ENCODE measurements at places on chromosomes 16 and 17.

DNA sequence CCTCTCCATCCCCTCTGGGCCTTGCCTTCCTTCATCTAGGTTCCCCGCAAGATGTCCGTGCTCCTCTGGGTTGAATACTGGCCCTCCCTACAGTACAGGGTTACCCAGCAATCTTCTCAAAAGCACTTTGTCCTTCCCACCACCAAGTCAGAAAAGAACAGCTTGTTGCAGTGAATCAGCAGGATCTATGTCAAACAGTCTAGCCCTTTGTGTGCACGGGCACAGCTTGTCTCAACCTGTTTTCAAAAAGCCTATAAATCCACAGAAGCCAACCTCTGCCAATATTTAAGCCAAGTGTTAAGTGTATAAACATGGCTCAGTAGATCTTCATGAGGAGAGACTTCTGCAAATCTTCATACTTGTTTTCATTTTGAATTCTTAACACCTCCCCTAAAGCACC is 25.2 kb downstream of the C17orf67 start:
- no peak for DNase-seq

GRCh38 chr17:5439446-5439764 is 450 bp upstream of the C1QBP start:
- DNase-seq = no peak

GRCh38 chr16:35510701-35511100 is 2051.3 kb downstream of the TP53TG3F start:
- DNase-seq = no peak

- no peak for DNase-seq
Observed at GRCh38 chr16:81175325-81175891, 63.1 kb upstream of the BCO1 start.

DNA sequence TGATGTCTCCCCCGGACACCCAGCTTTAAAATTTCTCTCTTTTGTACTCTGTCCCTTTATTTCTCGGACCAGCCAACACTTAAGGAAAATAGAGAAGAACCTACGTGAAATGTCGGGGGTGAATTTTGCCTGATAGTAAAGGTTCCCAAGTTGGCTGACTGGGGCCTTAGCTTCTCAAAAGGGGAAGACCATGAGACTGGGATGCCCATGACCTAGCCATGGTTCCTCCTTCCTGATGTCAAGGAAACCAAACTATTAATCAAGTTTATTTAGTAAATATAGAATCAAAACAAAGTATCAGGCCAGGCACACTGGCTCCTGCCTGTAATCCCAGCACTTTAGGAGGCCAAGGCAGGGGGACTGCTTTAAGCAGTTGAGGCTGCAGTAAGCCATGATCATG is 2.4 kb upstream of the EIF1 start:
- DNase-seq = no peak

DNA sequence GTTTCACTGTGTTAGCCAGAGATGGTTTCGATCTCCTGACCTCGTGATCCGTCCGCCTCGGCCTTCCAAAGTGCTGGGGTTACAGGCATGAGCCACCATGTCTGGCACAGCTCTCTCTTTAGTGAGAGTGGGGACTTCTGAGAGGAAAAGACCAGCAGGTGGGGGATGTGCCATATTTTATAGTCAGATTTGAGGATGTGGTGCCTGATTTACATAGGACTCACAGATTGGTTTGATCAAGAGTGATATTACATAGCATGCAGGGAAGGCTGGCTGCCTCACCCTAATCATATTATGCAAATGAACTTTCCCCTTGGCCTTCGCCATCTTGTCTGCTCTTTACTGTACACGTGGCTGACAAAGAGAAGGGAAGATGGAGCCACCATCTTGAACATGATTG is 28.1 kb upstream of the MAPK3 start:
- no peak for DNase-seq

DNA sequence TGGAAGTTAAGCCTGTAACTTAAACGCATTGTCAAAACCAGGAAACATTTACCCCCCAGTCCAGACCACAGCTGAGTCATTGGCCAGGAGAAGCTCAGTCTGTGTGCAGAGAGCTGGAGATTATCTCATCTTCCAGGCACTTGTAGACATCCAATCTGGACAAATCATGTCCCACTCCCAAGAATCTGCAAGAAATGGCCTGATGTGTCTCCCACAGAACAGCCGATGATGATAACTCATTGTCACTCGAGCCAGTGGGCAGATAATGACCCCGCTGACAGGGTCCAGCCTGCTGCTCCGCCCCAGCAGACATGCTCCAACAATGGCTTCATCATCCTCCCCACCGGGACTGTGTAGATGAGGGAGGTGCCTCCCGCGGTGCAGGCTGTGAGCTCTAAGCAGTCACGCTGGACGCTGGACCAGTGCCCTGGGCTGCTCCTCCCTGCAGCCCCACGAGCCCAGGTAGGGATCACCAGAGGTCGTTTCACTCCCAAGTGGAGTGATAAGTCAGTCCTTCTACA is 322.5 kb downstream of the C16orf95 start:
- no peak for DNase-seq

DNA sequence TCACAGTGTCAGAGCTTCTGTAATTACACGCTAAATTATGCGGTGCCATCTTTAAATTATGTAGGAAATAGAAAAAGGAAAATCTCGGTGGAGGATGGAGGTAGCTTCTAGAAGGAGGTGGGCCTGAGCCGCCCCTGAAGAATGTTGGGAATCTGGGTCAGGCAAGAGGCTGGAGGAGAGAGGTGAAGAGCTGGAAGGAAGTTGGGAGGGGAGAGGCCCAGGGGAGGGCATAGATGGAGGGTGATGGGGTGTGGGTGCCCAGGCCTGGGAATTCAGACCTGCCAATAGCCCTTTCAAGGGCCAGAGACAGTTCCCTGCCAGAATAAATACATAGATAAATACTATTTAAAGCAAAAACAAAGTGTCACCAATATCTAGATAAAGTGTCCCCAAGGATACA is 415.0 kb upstream of the HSBP1 start:
- no peak for DNase-seq

- DNase-seq = no peak
Observed at GRCh38 chr17:8967861-8968260, 2.4 kb upstream of the PIK3R5 start.

DNA sequence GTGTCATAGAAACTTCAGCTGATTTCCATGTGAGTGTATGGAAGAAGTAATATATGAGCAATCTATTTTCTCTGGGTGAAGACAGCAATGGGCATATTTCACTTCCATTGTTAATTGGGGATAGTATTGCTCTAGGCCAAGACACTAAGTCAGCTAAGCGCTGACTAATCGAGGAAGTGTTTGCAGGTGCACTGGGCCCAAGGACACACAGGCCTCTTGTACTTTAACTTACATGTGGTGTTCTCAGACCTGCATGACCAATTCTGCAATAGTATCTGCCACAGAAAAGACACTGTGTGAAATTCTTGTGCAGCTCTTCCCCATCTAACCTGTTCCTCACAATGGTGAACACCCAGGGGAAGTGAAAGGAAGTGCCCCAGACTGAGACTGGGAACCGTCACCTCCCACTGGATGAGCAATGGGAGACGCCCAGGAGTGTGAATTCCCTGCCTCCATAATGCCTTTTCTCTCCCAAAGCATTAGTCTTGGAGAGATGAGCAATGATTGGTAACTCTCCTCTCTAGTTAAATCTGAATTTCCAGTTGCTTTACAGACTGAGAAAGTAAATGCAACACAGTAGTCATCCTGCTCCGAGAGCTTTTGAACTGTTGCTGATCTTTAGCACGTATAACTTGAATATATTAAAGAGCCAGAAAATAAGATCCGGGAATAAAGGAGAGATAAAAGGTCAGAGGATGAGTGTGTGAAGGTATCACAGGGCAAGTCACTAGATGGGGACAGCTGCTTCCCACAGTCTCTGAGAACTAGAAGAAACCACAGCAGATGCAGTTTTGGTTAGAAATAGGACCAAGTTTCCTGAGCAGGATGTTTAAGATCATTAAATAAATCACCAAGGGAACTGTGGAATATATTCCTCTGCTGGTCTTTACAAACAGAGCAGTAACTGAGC is 82.6 kb downstream of the CDK5R1 start:
- DNase-seq = no peak

- no peak for DNase-seq
Observed at GRCh38 chr17:6823011-6823442, 8.5 kb downstream of the TEKT1 start.

DNA sequence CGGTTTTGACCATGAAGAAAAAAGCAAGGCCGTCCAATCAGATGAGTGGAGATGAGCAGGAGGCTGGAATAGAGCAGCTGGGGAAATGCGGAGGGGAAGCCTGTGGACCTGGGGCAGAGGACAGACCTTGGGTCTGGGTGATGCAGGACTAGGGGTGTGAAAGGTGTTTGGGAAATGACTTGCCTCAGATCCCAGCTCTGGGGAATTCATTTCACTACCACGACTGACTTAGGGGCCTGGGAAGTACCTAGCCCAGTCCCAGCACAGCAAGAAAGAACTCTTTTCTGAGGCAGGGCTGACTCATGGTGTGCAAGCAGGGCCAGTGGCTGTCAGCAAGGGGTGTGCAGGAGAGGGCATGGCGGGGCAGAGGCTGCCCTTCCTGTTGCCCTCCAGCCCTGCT is 14.8 kb downstream of the DNAI2 start:
- peak; percentile 35 for DNase-seq

GRCh38 chr17:55158439-55158838 is 106.3 kb upstream of the HLF start:
- no peak for DNase-seq

DNA sequence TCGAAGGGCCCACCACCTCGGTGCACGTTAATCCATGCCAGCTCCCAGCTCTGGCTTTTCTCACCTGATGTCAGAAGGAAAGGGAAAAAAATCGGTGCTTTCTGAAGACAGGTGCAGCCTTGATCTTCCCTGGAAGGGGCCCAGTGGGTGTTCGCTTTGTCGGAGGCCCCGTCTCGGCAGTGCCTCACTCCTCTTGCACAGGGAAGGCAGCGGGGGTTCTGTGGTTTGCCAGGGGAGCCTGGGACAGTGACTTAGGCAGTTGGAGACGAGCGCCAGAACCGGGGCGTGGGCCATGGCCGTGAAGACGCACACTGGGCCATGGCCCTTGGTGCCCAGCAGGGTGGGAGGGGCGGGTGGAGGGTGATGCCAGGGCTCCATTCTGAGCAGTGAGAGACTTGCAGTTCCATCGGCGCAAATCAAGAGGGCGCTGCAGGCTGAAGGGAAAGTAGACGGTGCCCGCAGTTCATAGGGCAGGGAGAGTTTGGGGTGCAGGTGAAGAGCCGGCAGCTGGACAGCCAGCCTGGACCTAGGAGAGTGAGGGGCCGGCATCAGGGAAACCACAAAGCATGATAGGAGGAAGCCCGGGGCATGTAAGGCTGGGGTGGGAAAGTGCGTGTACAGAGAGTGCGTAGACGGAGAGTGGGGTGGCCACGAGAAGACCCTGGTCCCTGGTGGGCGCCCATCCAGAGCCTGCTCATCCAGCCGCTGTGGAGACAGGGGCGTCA is 101.3 kb upstream of the CHMP6 start:
- DNase-seq = peak; percentile 36

GRCh38 chr17:46788300-46788699 is 30.2 kb downstream of the WNT3 start:
- no peak for DNase-seq

DNA sequence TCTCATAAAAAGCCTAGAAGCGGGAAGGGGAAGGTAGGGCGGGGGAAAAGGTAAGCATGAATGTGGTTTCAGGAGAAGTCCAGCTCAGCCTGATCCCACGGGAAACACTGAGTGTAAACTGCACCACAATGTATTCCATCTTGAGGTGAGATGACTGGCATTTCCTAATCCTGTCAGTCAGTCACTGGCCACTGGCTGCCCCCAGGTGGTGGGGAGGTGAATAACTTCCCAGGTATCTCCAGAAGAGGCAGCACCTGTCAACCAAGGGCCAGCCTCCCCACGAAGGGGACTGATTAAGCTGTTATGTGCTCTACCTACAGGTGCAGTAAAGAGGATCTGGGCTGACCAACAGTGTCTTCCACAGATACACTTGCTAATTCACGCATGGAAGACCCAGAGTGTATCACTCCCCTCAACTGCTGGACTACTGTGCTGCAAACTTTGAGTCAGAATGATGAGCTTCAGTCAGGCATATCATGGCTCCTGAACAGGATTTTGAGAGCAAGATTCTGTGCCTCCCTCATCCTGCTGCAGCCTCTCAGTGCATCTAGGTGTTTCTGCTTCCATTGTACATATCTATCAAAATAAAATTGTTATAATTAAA is 108.5 kb upstream of the CCL2 start:
- DNase-seq = peak; percentile 42

DNA sequence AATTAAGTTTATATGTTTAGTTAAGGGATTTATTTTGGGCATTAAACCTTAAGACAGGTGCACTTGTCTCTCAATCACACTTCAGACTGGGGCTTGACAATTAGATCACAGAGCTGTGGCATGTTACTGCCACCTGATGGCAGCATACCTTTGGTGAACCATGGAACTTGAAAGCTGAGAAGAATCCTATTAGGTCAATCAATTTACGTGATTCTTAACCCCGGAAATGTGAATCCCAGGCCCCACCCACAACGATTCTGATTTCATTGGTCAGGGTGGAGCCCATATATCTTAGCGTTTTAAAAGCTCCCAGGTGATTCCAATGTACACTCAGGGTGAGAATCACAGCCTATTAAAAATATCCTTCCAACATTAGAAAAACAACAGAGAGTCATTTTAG is 91.0 kb downstream of the GSG1L start:
- peak; percentile 39 for DNase-seq

- DNase-seq = no peak
Observed at GRCh38 chr17:64771980-64772844, 110.1 kb upstream of the SMURF2 start.
